DMS79 (cell line): ENCODE measurements at places on chromosomes 2 and 18.

DNA sequence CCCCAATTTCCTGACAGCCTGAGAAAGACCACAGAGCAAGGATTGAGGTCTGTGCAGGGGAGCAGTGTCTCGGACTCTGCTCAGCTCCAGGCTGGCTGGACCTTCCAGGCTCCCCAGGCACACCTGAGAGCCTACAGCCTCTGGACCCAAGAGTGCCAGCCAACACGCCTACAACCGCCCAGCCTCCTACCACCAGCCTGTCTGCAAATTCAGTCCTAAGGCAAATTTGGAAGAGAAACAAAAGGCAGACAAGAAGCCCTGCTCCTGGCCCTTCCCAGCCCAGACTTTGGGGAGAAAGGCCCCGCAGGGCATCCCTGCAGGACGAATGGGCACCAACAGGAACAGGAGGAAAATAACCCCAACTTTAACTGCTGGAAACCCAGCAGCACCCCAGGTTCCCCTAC lies 1.9 kb downstream of the HS6ST1 start:
- DNase-seq, result no peak

- DNase-seq, result no peak
Measured at GRCh38 chr18:28669165-28669564, 492.2 kb upstream of the CDH2 start.

- DNase-seq, result no peak
Measured at GRCh38 chr2:15271941-15272542, 289.1 kb downstream of the NBAS start.

GRCh38 chr2:229176136-229176535 lies 95.0 kb downstream of the PID1 start:
- no peak for DNase-seq

DNA sequence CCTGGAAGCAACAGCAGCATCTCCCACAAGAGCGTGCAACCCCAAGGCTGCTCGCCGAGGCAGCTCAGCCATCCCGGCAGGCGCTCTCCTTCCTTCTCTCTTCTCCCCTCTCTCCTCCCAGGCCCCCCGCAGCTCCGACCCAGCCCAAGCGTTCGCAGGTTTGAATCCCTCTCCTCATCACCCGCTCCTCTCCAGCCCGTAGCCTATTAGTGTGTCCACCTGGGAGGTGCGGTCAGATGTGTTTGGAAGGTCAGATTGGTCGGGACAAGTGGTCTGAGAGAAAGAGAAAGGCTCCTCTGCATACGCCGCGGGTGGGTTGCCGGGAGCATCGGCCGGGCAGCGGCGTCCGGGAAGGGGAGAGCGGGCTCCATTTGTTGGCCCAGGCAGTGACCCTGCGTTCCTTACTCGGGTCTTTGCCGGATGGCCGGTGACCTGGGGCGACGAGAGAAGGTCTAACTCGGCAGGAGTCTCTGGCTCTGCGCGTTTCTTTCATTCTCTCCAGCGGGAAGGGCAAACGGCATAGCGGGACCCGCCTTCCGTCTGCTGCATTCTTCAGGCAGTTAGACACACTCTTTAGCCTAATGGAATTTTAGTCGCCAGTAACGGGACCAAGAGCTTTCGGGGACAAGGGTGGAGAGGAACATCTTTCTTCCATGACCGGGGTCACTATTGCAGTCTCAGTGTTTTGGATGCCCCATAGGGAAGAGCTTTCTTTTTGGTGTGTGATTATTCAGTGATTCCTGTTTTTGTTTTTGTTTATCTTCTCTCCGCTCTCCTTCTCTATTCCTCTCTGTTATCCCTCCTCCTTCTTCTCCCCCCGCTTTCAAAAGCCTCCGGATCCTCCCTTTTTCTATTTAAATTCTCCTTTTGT lies 1.1 kb upstream of the TMEFF2 start:
- DNase-seq, result no peak

- no peak for DNase-seq
Measured at GRCh38 chr2:189222468-189223105, 43.0 kb upstream of the COL5A2 start.

DNA sequence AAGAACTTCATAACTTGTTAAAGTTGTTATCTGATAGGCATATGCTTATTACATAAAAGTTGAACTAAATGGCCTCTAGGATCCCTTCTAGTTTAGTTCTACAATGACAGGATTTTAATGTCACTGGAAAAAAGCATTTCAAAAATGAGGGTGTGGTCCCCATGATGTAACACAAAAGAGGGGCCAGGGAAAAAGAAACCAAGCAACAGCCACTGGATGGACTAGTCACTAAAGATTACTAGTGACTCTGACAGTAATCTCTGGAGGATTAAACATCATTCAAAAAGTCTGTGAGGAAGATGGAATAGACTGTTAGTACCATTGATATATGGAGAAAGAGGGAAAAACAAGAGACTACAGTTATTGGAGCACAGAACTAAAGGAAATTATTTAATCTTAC lies 22.6 kb downstream of the SEPTIN10 start:
- DNase-seq, result no peak

DNA sequence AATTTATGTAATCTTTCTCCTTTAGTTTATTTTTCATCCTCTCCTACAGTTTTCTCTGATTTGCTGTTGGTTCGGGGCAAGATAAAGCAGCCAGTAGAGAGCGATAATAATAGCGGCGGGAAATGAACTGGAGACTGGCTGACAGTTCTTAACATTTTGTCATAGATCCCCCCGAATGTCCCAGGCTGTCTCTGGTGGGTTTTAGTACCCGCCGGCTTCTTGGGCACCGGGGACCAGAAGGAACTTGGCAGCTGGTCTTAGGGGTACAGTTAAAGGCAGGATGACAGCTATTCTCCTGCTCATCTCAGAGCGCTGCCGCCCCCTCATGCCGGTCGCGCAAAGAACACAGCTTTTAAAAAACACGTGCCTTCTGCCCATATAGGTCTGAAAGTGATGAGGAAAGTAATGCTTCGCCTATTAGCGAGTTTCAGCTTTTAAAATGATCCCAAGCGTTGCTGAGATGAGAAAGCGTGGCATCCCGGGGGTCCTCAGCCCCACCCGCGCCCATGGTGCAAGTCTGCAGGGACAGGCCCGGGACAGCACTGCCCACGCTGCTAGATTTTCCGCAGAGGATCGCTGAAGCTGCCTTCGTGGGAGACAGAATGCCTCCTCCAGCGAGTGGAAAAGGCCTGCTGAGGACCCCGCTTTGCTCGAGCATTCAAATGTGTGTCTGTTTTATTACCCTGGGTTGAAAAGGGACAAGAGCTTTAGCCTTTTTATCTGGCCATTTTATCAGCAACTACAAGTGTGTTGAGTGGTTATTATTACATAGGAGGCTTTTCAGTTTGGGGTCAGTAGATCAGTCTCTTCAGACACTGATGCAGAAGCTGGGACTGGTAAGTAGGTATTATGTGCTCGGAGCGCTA lies 3.8 kb downstream of the ONECUT2 start:
- DNase-seq, result no peak

- no peak for DNase-seq
Measured at GRCh38 chr2:171655586-171655985, 31.7 kb upstream of the DYNC1I2 start.

- no peak for DNase-seq
Measured at GRCh38 chr2:164662066-164662465, 40.8 kb upstream of the GRB14 start.
